ENCODE measurements at places on chromosomes 4 and X.

DNA sequence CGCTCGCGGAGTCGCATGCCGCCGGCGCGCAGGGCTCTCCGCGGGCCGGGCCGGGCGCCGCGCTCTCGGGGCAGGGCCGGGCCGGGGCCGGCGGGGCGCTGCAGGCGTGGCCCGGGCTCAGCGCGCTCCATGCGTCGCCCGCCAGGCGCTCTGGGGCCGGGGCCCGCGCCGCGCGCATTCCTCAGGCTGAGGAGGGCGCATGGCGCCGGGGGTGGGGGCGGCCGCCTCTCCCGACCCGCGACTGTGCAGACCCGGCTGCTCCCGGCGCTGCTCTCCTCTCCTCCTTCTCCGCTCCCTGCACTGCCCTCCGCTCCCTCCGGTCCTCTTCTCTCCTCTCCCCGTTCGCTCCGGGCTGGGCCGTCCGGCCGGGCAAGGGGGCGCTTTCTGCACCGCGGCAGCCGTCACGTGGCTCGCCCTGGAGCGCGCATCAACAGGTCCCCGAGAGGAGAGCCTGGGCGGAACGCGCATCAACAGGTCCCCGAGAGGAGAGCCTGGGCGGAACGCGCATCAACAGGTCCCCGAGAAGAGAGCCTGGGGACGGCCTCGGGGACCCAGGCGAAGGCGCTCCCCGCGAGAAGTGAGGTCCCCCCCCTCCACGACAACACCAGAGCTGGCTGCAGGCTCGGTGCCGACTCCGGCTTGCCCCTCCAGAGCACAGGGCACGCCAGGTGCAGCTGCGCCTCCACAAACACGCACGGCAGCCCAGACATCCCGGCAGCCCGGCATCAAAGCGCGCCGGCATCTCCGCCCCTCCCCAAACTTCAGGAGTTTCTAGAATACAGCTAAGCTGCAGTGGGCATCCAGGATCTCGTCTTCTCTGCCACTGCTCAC is 12.9 kb downstream of the PPP2R3B start:
- no peak for DNase-seq

DNA sequence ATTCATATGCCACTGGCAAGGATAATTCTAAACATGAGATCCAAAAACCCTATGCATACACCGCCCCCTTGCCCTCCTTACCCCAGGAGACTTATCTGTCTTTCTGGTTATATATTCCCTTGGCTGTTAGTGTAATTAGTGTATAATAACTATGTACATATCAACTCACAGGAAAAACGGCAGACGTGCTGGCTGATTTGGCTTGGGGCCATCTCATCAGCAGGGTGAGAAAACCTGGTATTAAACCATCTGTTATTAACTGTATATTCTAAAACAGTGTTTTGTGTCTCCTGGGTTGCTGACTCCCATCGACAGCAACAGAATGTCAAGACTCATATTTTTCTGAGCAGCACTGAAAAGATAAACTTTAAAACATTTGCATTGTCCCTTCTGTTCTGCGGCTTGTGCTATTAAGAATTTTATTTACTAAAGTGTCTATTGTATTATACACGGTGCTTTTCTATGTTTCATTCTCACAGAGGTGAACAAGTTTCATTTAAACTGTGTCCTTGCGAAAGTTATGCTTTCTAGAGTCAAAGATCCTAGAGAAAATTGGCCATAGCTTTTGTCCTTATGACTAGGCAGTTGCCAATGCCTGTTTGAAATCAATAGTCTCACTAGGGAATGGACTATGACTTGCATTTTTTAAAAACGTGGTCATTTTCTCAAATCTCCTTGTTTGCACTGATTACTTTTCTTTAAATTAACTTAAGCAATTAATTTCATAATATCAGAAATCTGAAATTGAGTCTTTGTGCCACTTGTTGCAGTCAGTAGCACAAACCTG is 211.5 kb upstream of the MID1 start:
- DNase-seq, result no peak

GRCh38 chrX:143363419-143363818 is 153.9 kb downstream of the SPANXN3 start:
- DNase-seq, result no peak

DNA sequence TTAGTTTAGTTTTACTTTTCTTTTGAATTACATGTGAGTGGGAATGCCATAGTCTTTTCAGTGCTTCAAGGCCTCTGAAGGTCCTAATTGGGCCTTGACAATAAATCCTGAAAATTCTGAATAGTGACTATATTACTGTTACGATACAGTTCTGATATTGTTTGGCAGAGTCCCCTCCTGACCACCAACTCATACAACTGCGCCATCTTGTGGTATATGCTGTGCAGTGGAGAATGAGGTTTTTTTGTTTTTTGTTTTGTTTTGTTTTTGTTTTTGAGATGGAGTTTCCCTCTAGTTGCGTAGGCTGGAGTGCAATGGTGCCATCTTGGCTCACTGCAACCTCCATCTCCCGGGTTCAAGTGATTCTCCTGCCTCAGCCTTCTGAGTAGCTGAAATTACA is 56.6 kb upstream of the CHRDL1 start:
- peak; percentile 2 for DNase-seq

Measured in SK-N-DZ (cell line).